ENCODE measurements at places on chromosomes 1 and 21.

DNA sequence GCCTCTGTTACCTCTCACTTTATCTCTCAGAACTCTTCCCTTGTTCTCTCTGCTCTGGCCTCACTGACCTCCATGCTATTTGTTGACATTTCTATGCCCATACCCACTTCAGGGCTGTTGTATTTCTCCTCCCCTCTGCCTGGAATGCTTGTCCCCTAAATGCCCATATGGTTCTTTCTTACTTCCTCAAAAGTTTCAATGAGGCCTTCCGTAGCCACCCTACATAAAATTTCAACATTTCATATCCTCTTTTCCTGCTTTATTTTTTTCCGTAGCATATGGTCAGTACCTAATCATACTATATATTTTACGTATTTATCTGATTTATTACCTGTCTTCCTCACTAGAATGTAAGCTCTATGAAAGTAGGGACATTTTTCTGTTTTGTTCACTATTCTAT is 47.1 kb upstream of the ZYG11A start:
- no peak for DNase-seq

GRCh38 chr1:225471453-225472301 is 43.8 kb upstream of the LBR start:
- DNase-seq = no peak

GRCh38 chr1:17140279-17140678 is 21.0 kb upstream of the PADI2 start:
- DNase-seq = no peak

DNA sequence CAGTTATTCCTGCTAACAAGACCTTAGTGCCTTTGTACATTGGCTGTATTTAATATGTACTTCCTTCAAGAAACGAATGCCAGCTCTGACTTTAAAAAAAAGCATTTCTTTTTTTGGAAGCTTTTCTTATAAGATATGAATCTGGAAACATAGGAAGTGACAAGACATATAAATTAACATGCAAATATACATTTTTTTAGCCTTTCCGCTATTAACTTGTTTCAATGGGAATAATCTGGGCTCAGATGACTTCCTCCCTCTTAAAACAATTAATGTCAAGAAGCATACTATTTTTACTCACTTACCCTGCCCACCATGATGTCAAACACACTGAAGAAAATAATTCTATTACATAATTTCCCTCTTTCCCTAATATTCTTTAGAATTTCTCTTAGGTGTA is 1.4 kb downstream of the DENND1B start:
- no peak for DNase-seq

- no peak for DNase-seq
Measured at GRCh38 chr21:40658311-40658710, 188.6 kb downstream of the DSCAM start.

- DNase-seq = no peak
Measured at GRCh38 chr21:29224006-29224405, 74.7 kb upstream of the BACH1 start.

DNA sequence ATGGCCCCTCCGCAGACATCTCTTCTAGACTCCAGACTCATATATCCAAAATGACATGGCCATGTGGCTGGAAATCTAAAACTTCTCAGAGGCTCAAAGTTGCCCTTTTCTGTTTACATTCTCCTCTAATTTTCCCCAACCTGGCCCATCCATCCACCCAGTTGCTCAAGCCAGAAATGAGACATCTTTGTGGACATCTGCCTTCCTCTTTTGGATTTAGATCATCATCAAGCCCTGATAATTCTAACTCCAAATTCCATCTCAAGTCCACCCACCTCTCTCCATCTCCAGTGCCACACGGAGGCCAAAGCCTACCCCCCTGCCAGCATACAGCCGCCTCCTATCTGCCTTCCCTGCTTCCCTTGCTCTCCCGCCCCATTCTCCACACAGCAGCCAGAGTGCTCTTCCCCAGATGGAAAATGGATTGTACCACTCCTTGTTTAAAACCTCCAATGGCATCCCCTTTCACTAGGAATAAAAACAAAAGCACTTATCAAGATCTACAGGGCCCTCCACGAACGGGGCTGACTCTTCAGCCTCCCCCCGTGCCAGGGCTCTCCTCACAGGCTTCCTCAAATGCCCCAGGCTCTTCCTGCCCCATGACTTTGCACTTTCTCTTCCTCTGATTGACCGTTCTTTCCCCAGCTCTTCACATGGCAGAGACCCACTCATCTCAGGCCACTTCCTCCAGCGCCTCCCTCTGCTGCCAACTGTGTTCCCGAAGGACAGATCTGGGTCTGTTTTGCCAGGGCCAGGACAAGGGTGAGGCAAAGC is 40.1 kb downstream of the SYT6 start:
- no peak for DNase-seq

GRCh38 chr1:213772128-213773063 is 215.4 kb upstream of the PROX1 start:
- DNase-seq = no peak

- peak; percentile 85 for DNase-seq
Measured at GRCh38 chr1:7667625-7668218, 103.4 kb upstream of the VAMP3 start.

GRCh38 chr21:39441502-39442475 is 3.8 kb downstream of the LCA5L start:
- no peak for DNase-seq

GRCh38 chr1:50412813-50413476 is 10.3 kb downstream of the DMRTA2 start:
- no peak for DNase-seq

DNA sequence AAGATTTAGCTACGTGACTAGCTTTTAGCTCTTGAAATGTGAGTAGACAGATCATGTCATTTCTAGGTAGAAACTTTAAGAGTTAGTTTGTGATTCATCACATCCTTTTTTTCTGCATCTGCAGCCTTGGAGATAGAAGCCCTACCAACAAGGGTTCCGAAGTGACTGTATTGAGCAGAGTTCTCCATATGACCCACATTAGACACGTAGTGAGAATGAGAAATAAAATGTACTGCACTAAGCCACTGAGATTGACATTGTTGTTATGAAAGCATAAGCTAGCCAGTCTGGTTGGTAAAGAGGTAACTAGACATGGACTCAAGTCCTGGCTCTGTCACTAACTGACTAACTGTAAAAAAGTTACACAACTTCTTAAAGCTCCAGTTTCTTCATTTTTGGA is 296.1 kb downstream of the PDE4B start:
- no peak for DNase-seq

GRCh38 chr21:38243732-38244406 is 12.9 kb upstream of the KCNJ15 start:
- DNase-seq = no peak

GRCh38 chr1:47813970-47814369 is 183.2 kb downstream of the TRABD2B start:
- DNase-seq = no peak

DNA sequence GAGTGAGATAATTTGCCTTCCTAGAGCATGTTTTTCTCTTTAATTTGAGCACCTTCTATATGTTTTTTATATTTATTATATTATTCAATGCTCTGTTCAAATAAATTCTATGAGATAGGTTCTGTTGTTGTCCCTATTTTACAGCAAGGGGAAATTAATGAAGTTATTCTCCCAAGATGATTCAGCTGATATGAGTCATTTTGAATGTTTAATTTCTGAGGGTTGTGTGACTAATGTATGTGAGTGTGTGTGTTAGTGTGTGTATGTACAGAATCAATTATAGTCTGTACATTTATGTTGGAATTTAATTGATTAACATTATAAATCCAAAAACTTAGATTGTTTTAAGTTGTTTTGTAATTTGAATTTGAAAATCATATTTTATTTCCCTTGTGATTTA is 1536.7 kb upstream of the B3GALT2 start:
- no peak for DNase-seq

- DNase-seq = no peak
Measured at GRCh38 chr1:74498901-74499300, 13.5 kb downstream of the LRRC53 start.

GRCh38 chr1:88985032-88985431 is 7.4 kb downstream of the KYAT3 start:
- DNase-seq = no peak

DNA sequence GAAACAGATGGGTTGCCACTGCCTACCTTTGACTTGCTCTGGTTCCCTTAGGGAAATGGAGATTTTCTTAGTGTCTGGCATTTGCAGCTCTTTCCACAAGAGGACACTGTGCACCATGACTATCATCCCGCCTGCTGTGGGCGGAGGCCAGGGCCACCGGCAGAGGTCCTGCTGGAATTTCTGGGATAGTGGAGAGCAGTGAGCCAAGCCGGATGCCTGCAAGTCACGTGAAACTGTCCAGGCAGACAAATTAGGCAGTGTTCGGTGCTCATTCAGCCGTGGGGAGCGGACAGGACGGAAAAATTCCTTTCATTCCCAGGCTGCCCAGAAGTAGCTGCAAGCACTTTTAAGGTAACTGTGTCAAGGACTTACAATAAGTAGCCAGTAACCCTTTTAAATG is 43.4 kb downstream of the IGSF5 start:
- no peak for DNase-seq

DNA sequence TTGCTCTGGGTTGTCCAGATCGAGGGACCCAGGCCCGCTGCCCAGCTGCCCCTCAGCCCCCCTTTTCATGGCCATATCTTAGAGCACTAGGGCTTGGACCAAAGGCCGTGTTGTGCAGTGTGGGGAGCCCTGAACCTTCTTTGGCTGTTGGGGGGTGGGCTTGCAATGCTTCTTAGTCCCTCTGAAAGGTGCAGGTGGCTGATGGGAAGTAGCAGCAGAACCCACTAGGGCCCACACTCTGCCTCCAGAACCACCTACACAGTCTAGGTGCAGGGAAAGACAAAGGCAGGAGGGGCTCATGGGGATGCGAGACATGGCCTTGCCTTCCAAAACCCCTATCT is 2.3 kb upstream of the HPCA start:
- DNase-seq = no peak

DNA sequence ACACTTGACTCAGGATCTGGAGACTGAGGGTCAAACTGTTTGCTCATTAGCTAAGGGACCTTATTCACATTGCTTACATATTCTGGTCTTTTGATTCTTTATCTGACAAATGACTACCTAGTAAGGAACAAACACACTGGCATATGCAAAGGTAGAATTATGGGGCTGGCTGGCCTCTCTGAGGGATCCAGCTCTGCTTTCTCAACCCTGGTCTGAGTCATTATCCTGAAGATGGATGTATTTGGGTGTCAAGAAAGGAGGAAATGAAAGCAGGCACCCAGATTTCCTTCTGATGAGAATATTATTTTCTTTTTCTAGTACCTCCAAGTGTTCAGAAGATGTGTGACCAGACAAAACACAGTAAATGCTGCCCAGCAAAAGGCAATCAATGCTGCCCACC is 6.0 kb downstream of the SMCP start:
- no peak for DNase-seq

- no peak for DNase-seq
Measured at GRCh38 chr1:208835781-208836180, 591.6 kb upstream of the PLXNA2 start.

GRCh38 chr21:23930565-23930964 is 1676.7 kb downstream of the MRPL39 start:
- no peak for DNase-seq

DNA sequence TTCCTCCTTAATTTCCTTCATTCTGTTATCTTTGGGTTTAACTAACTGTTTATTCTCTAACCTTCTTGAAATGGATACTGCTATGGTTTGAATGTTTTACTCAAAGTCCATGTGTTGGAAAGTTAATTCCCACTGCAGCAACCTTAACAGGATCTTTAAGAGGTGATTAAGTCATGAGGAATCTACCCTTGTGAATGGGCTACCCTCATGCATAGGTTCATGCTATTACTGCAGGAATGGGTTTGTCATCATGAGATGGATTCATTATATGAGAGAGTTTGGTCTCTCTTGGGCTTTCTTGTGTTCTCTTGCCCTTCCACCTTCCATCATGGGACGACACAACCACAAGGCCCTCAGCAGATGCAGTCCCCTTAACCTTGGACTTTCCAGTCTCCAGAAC is 516.9 kb downstream of the ADGRL2 start:
- DNase-seq = no peak

- no peak for DNase-seq
Measured at GRCh38 chr1:80066060-80066459, 1059.5 kb upstream of the ADGRL4 start.

DNA sequence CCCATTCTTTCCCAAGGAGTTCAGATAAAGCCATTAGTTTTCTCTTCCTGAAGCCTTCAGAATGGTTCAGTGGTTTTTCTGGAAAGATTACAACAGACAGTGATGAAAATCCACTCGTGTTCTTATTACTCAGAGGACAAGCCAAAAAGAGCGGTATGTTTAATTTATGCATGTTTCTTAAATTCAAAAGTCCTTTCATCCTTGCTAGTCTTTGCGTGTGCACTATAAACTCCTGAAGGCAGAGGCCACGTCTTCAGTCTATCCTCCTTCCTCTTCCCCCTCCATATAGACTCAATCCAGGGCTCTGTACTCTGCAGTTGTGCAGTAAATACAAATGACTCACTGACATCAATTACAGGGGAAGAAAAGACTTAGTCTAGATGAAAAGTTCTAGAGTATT is 409.2 kb upstream of the PLXNA2 start:
- DNase-seq = no peak

DNA sequence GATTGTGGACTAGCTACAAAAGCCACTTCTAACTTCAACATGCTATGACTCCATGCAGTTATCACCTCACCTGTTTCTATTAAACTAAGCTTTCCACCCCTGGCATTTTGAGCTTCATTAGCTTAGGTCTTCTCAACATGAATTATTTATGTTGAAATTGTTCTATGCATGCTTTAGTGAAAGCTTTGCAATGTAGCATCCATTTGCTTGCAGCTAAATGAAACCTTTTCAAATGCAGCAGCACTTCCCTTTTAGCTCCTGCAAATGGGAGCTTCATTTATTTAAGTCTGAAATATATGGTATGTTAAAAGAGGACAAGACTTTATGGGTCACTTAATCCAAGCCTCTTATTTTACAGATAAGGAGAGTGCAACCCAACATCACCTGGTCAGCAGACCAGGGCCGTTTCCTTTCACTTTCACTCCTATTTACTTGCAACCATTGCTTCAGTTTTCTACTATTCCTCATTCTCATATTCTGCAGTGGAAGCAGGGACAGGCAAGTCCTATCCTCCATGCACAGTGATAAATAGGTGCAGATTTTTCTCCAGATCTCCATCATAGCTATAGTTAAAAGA is 56.4 kb upstream of the SAMSN1 start:
- DNase-seq = no peak

DNA sequence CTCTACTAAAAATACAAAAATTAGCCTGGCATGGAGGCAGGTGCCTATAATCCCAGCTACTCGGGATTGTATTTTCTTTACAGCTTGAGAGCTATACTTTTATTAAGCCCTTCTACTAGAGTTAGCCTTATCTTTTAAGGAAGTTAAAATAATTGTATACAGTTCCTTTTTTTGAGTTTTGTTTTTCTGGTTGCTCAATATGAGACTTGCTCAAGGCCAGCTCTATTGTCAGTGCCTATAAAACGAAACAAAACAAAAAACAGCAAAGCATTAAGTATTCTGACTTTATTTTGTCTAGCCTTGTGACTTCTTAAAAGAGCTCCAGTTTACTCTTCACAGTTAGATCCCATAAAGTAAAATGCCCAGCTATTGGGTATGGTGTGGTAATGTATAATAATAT is 17.2 kb downstream of the PKN2 start:
- DNase-seq = no peak

All from activated naive CD4-positive, alpha-beta T cell (primary cell).